ENCODE measurements at places on chromosomes 5 and 9. TPM values are rescaled to one million over a fixed set of nuclear protein-coding genes. Genes with fewer than 3 reads are reported as not detected.
A peak's percentile ranks its signal among the peaks of the same experiment; 100 is the strongest.

Gene TNFSF8
- total RNA-seq = not detected

GRCh38 chr5:134577796-134578577 lies 52.5 kb downstream of the JADE2 start:
- H3K27ac ChIP-seq = peak overlapping the region; percentile 77
- H3K36me3 ChIP-seq = peaks cover 58% of the 10 kb centered on the region
- no peak overlapping the region for H3K4me3 ChIP-seq
- peak; percentile 88 for DNase-seq
- peaks cover 19% of the 10 kb centered on the region for H3K4me1 ChIP-seq
- no peaks in the 10 kb centered on the region for H3K27me3 ChIP-seq

GRCh38 chr9:103444176-103444575 lies 449.0 kb downstream of the CYLC2 start:
- H3K4me1 ChIP-seq = no peaks in the 10 kb centered on the region
- H3K27me3 ChIP-seq = no peaks in the 10 kb centered on the region
- no peak for DNase-seq
- H3K36me3 ChIP-seq = no peaks in the 10 kb centered on the region

Gene FLT4
- not detected for total RNA-seq

GRCh38 chr9:31759703-31760102 lies 624.7 kb upstream of the ACO1 start:
- H3K27ac ChIP-seq = no peak overlapping the region
- no peaks in the 10 kb centered on the region for H3K36me3 ChIP-seq
- H3K4me1 ChIP-seq = no peaks in the 10 kb centered on the region
- H3K4me3 ChIP-seq = no peak overlapping the region

DNA sequence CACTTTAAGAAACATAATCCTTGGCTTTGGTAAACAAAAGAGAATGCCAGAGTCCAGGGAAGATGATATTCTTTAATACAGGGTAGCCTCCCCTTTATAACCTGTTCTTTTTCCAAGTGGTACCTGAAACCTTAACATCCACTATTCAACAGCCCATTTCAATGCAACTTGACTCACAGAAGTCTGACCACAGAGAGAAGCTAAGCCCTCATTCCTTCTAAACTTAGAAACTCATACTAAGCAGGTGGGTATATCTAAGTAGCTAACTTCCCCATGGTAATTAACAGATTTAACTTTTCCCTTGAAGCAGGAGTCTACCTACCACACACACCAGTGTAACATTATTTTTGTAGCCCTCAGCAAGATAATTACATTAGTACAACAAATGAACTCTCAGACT lies 91.9 kb downstream of the CEMIP2 start:
- H3K27ac ChIP-seq = no peak overlapping the region
- H3K36me3 ChIP-seq = peaks cover 42% of the 10 kb centered on the region
- H3K4me3 ChIP-seq = no peak overlapping the region
- DNase-seq = no peak

Gene ADAMTS16
- not detected for total RNA-seq

Gene PCDHGA11
- 2.3 TPM for total RNA-seq

DNA sequence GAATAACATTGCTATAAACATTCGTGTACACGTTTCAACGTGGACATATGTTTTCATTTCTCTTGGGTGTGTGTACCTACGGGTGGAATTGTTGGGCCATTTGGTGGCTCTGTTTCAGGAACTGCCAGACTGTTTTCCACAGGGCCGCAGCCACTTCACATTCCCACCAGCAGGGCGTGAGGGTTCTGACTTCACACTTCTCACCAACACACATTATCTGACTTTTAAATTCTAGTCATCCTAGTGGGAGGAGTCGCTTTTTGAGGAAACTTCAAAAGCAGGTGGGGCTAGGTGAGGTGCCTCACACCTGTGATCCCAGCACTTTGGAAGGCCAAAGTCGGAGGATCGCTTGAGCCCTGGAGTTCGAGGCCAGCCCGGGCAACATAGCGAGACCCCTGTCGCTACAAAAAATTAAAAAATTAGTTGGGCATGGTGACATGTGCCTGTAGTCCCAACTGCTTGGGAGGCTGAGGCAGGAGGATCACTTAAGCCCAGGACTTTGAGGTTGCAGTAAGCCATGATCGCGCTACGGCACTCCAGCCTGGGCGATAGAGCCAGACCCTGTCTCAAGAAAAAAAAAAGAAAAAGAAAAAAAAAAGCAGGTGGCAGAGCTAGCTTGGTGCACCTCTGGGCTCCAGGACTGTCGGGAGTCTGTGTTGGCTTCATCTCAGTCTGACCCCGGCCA lies 28.5 kb downstream of the TSPAN17 start:
- no peaks in the 10 kb centered on the region for H3K4me1 ChIP-seq
- DNase-seq = peak; percentile 68
- peaks cover 3% of the 10 kb centered on the region for H3K36me3 ChIP-seq
- no peak overlapping the region for H3K27ac ChIP-seq
- peaks cover 27% of the 10 kb centered on the region for H3K27me3 ChIP-seq
- no peak overlapping the region for H3K4me3 ChIP-seq

- no peaks in the 10 kb centered on the region for H3K36me3 ChIP-seq
- no peak overlapping the region for H3K27ac ChIP-seq
- no peak for DNase-seq
- no peak overlapping the region for H3K4me3 ChIP-seq
- no peaks in the 10 kb centered on the region for H3K4me1 ChIP-seq
These were observed 108.6 kb upstream of the TBC1D2 start for GRCh38 chr9:98364086-98364485.

DNA sequence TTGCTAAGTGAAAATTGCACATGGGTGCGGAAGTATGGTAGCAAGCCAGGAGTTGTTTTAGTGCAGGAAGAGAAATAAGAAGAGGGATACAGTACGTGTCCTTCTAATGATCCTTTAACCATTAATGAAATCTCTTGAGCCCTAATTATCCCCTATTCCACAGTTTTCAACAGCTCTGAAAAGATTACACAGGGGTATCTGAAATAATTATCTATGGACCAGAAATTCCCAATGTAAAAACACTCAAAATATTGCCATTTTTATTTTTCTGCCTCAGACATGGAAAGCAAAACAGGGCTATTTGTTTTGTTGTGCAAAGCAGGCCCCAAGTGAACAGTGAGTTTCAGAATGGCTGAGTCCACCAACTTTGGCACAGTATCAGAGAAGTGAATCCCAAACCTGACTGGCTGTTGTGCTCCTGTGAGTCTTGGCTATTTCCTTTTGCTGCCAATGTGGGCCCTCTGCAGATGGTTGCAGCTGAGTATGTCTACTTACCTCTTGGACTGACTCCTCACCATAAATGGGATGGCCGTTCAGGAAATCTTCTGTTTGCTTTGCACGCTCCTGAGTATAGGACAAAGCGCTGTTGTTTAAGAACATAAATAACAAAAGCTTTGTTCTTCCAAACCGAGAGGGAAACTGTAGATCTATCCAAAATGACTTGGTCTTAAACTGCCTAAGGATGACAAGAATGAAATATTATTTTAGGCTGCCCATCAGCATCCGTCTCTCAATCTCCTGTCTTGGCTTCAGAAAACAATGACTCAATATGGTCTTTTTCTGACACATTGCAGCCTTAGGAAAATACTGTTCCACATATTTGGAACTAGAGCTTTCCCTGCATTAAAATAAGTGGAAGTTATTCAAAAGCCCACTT lies 204.1 kb downstream of the DEPDC1B start:
- DNase-seq = no peak
- H3K36me3 ChIP-seq = no peaks in the 10 kb centered on the region
- no peak overlapping the region for H3K4me3 ChIP-seq
- H3K27ac ChIP-seq = no peak overlapping the region
- H3K4me1 ChIP-seq = no peaks in the 10 kb centered on the region
- H3K27me3 ChIP-seq = no peaks in the 10 kb centered on the region

Gene ZNF300
- total RNA-seq = 9.1 TPM

DNA sequence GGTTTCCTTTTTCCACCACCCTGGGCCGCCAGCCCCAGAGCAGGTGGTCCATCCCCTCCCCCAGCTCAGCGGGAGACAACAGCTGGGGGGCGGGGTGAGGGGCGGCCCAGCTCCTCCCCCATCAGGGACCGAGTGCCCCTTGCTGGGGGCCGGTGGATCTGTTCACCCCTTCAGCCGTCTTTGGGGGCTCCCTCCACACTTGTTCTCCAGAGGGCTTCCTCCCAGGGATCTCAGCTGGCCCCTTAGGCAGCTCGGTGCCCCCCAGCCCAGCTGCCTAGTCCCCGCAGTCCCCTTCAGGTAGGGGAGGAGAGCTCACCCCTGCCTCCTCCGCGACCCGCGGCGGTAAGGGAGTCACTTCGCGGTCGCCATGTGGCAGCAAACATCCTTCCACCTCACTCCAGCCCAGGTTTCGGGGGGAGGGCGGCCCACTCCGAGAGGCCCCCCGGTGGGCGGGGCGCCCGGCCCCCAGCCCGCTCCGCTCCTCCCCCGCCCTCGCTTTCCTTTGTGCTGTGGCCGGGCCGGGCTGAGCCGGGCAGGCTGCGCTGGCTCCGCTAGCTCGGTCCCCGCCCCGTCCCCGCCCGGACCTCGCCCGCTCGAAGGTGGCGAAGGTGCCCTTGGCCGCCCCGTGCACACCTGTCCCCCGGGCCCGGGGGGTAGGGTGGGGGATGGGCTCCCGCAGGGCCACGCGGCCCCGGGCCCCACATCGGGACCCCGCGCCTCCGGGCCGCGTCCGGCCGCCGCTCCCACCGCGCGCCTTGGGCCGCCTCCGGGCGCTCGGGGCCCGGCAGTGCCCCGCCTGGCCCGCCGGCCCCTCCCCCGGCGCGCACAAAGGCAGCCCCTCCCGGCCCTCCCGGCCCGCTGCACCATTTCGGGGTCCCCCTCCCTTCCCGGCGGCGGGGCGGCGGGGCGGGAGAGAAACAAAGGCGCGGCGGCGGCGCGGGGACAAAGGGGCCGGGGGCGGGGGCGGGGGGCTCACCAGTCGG lies 683 bp downstream of the DBN1 start:
- H3K4me1 ChIP-seq = peaks cover 27% of the 10 kb centered on the region
- peaks cover 83% of the 10 kb centered on the region for H3K36me3 ChIP-seq
- DNase-seq = peak; percentile 63
- H3K4me3 ChIP-seq = peak overlapping the region; percentile 76

- H3K27ac ChIP-seq = no peak overlapping the region
- no peaks in the 10 kb centered on the region for H3K27me3 ChIP-seq
- DNase-seq = no peak
- peaks cover 14% of the 10 kb centered on the region for H3K36me3 ChIP-seq
- peaks cover 23% of the 10 kb centered on the region for H3K4me1 ChIP-seq
- no peak overlapping the region for H3K4me3 ChIP-seq
These were observed 3.3 kb downstream of the CYFIP2 start for GRCh38 chr5:157269165-157269671.

Gene JAKMIP2
- not detected for total RNA-seq

- no peaks in the 10 kb centered on the region for H3K27me3 ChIP-seq
- H3K4me1 ChIP-seq = peaks cover 16% of the 10 kb centered on the region
- no peak for DNase-seq
- H3K36me3 ChIP-seq = peaks cover 10% of the 10 kb centered on the region
- H3K4me3 ChIP-seq = no peak overlapping the region
These were observed 54.0 kb downstream of the SHOC1 start for GRCh38 chr9:111740739-111741138.

DNA sequence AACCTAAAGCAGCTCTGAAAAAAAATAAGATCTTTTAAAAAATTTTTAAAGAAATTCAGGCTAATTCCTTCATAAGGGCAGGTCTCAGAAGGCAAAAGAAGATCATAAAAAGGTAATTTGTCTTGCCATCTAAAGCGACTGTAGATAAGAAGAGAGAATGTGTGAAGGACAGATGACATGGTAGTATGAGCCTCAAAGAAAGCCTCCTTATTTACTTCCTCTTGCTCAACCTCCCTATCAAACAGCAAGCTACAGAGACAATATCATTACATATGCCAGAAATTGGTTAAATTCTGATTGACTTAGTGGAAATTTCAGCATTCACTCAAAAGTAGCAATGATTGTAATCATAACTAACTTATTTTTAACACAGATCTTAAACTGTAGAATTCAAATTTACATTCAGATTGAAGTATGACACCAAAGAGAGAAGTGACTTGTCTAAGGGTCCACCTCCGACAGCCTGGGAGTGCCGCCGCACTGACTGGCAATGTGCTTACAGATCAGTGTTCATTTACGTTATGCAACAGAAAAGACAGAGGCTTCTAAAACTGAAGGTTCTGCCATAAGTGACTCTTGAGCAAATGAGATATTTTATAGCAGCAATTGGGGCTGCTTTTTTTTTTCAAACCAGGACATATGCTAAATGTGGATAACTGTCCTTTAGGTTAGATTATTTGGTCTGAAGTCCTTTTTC lies 132.0 kb downstream of the CEMIP2 start:
- H3K4me3 ChIP-seq = no peak overlapping the region
- DNase-seq = no peak
- no peaks in the 10 kb centered on the region for H3K4me1 ChIP-seq
- H3K27ac ChIP-seq = no peak overlapping the region
- H3K36me3 ChIP-seq = no peaks in the 10 kb centered on the region
- H3K27me3 ChIP-seq = no peaks in the 10 kb centered on the region

GRCh38 chr5:908172-908571 lies 15.5 kb downstream of the TRIP13 start:
- H3K27me3 ChIP-seq = no peaks in the 10 kb centered on the region
- H3K4me1 ChIP-seq = no peaks in the 10 kb centered on the region

DNA sequence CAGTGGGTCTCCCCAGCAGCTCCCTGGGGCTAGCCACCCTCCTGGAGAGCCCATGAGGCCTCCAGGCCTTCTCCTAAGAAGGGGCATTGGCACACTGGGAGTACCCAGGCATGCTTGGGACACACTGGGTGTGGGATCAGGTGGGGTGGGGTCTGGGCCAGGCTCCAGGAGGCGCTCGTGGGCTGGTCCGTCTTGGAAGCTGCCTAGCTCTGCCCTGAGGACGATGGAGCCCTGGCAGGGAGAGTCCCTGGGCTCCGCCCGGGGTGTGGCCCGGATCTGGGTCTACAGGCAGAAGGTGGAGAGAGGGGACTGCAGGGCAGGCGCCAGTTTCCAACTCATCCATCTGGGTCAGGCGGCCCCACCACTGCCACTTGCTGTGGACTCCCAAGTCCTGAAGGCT lies 2.4 kb downstream of the PRRX2 start:
- H3K36me3 ChIP-seq = no peaks in the 10 kb centered on the region
- no peak for DNase-seq
- H3K27ac ChIP-seq = no peak overlapping the region
- peaks cover 34% of the 10 kb centered on the region for H3K27me3 ChIP-seq
- H3K4me3 ChIP-seq = no peak overlapping the region

Gene LRRC19
- 0.21 TPM for total RNA-seq

DNA sequence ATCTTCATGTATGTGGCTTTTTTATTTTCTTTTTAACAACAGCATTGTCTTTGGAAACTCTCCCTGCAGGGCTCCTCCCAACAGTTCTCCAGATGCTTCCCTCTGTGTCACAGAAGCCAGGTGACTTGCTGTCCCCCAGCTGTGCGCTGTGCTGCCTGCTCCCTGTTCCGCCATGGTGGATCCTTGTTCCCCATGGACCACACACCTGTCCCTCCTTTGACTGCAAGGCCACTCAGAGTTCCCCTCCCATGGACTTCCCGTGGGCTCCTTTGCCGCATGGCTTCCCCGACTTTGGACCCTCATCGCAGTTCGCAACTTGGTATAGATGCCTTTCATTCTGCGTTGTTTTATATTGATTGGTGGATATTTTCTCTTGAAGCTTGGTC lies 18.6 kb downstream of the ANKRD33B start:
- no peaks in the 10 kb centered on the region for H3K36me3 ChIP-seq
- H3K4me1 ChIP-seq = peaks cover 15% of the 10 kb centered on the region
- no peak overlapping the region for H3K4me3 ChIP-seq
- no peaks in the 10 kb centered on the region for H3K27me3 ChIP-seq
- DNase-seq = no peak
- no peak overlapping the region for H3K27ac ChIP-seq

All from Calu3 (cell line).